Liver (tissue), 10 donors: ENCODE measurements at places on chromosomes 4 and X. TPM values are rescaled to one million over a fixed set of nuclear protein-coding genes. Genes with fewer than 3 reads are reported as not detected.

The FGB gene
- 21,431 TPM for total RNA-seq

GRCh38 chr4:150104404-150105027 is 26.3 kb downstream of the DCLK2 start:
- no peak for DNase-seq

- DNase-seq, result no peak
These were observed 38.3 kb upstream of the SPINK2 start for GRCh38 chr4:56859841-56860240.

DNA sequence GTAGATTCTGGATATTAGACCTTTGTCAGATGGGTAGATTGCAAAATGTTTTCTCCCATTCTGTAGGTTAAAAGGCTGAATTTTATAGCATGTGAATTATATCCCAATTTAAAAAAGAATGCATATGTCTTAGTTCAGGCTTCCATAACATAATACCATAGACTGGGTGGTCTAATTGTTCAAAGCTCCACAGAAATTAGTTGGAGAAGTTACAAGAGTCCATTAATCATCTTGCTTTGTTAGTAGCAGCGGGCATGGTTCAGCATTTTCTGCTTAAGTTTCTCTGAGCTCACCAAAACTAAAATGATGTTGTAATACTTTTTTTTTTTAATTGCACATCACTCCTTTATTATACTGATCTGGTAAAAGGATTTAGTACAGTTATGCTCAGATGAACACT is 1.8 kb downstream of the PGAM4 start:
- no peak for DNase-seq

The SSX4 gene
- total RNA-seq, result not detected

The CAMK2D gene
- 31.0 TPM for total RNA-seq

- DNase-seq, result no peak
These were observed 21.7 kb upstream of the TBC1D9 start for GRCh38 chr4:140777894-140778293.

The ADRA2C gene
- 0.19 TPM for total RNA-seq

DNA sequence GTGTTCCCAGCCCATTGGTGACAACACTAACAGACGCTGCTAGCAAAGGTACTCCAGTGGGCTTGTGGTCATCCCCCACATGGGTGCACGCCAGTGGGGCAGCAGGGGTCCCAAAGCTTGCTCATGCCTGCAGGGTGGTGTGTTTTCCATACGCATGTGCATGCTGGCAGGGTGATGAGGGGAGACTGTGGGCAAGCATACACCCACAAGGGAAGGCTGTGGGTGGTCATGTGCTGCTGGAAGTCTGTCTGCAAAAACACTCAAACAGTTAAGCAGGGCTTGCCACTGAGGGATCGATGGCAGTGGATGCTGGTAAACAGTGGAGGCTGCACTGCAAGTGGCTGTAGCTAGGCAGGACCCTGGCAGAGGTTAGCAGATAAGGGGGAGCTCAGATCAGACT is 79.9 kb downstream of the FAAH2 start:
- no peak for DNase-seq

DNA sequence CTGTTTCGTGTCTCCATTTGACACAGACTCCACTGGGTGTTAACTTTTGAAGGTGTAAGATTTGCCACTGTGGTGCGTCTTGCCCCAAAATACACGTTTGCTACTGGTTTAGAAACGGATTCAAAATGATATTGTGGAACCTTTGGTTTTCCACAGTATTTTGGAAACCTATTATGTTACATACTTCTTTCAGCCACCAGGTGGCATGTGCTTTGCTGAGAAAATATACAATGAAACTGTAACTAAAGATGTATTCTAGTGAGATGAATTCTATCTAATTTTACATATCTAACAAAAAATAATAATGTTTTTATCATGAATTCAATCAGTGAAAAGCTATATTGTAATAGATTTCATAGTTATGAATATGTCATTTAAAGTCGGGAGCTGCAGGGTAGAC is 28.4 kb upstream of the SLITRK4 start:
- no peak for DNase-seq

DNA sequence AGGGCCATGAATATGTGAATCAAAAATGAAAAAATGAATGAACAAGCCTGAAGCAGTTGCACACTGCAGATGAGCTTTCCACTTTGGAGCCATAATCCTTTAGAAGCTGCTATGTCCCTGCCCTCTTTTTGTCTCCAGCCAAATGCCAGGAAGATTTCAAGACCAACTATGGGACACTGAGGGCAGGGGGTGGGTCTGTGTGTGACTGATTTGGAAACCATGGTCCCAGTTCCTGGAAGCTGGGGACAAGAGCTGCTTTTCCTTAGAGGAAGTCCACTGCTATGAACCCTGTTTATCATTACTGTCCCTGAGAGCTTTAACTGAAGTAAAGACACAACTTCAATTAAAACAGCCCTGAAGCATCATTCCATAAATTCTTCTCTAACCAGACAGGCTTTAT is 153.9 kb upstream of the GPC4 start:
- no peak for DNase-seq

- no peak for DNase-seq
These were observed 74.7 kb upstream of the TBL1X start for GRCh38 chrX:9390121-9390520.

The SPANXN4 gene
- not detected for total RNA-seq

DNA sequence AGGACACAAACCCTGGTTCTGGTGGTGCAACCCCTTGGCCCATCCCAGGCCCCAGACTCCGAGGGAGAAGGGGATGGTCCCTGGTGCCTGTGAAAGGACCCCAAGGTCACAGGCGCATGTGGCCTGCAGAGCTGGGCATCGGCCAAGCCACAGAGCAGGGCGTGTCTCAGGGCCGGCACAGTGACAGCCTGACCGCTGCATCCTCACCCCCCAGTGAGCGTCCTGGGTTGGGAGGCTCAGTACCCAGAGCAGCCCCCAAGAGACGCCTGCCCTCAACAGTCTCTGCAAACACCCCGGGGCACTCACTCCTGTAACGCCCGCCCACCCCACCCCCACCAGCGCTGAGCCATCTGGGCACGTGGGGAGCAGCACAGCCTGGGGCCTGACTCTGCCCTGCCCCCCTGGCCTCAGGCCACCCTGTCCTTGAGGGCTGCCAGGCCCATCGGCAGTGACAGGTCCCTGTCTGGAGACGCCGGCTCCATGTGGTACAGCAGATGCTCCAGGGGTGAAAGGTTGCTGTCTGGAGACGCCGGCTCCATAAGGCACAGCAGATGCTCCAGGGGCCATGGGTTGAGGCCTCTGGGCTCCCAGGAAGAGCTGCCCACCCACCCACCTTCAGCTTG is 24.5 kb upstream of the CPLX1 start:
- no peak for DNase-seq

- DNase-seq, result no peak
These were observed 348.1 kb downstream of the NR3C2 start for GRCh38 chr4:148094149-148094548.

DNA sequence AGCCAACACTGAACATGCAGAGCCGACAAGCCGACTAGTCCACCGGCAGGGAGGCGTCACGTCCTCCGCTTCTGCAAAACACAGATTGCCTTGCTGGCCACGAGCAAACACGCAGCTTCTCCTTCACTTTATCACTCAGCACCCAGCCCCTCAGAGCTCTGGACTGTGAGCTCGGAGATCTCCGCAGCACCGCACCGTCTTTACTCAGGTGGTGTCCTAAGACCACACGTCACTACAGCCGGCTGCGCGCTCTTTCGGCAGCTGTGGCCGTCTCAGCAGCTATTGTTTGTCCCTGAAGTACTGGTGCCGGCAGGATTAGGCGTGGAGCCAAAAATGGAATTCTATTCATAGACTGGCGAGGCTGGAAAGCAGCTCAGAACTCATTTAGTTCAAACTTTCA is 72.0 kb downstream of the FAT1 start:
- DNase-seq, result no peak

The LIN54 gene
- 7.8 TPM for total RNA-seq

The ZNF81 gene
- 5.4 TPM for total RNA-seq

The TKTL1 gene
- under 0.01 TPM for total RNA-seq

The ANKRD50 gene
- total RNA-seq, result 16.7 TPM

The TCEAL9 gene
- 10.2 TPM for total RNA-seq

DNA sequence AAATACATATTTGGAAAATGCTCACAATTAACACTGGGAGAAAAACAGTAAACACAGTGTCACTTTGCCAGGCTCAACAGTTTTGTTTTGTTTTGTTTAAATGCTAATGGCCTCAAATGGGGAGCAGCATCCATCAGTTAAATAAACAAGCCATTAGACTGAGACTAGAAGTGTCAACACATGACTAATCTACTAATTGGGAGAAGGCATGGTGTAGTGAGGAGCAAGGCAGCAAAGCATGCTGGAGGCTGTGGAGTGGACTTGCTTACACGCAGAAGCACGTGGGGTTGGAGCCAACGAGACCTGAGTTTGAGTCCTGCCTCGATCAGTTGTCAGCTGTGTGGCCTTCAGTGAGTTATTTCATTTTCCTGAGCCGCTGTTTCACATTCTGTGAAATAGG is 29.0 kb downstream of the UTP14A start:
- no peak for DNase-seq

GRCh38 chr4:17153572-17153971 is 255.1 kb upstream of the LDB2 start:
- DNase-seq, result no peak

- DNase-seq, result no peak
These were observed 65.4 kb downstream of the ANKRD17 start for GRCh38 chr4:73193155-73193554.

The GCNA gene
- total RNA-seq, result 3.7 TPM

The TCEAL2 gene
- not detected for total RNA-seq

The SLIT2 gene
- total RNA-seq, result 2.3 TPM

- DNase-seq, result no peak
These were observed 29.5 kb downstream of the ANTXR2 start for GRCh38 chr4:80043541-80043940.

- peak; percentile 53 for DNase-seq
These were observed 105.4 kb upstream of the TBC1D9 start for GRCh38 chr4:140861359-140862176.

DNA sequence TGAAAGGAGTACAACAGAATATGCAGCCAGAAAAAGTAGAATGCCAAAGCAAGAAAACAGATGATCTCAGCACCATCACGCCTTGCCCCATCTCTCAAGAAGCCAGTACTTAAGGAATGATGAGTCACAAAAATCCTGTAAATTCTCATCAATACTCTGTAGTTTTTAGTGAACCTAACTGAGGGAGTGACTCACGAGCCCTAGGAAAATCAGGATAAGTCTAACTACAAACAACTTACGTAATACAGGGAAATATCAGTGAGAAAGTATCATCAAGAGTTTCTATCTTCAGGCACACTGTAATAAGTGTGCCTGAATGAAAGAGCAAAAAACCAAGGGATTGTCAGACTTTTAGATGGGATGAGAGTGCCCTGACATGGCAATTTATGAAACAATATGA is 644.4 kb downstream of the STPG2 start:
- no peak for DNase-seq

DNA sequence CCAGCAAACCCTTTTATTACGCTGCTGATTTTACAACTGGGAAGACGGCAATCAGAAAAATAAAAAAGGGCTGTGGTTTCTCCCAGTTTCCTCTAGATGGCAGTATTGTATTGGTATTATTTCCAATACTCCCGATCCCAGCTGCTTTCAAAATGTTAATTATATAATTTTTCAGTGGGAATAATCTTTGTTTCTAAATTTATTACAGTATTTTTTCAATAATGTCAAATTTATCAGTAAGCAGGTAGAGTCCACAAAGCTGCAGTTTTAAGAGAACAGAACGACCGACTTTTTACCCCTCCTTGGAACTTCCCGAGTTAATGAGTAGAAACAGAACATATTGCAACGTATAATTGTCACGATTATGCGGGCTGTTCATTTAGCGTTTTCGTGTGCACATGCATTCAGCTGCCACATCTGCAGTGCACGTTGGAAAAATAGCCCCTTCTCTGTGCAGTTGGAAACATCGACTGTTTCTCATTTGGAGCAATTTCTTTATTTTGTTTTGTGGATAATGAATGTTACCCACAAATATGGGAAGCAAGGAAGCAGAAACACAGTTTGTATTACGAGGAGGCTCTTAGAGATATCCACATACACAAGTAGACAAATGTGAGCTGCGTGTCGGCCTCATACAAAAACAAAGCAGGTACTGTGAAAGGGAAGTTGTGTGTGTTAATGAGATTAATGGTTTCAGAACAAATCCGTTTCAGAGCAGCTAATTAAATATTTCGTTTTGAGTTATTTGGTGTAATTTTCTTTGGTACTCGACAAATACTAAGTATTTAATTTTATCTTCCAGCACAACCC is 188.0 kb downstream of the STIM2 start:
- DNase-seq, result no peak

The TNIP3 gene
- 0.25 TPM for total RNA-seq

DNA sequence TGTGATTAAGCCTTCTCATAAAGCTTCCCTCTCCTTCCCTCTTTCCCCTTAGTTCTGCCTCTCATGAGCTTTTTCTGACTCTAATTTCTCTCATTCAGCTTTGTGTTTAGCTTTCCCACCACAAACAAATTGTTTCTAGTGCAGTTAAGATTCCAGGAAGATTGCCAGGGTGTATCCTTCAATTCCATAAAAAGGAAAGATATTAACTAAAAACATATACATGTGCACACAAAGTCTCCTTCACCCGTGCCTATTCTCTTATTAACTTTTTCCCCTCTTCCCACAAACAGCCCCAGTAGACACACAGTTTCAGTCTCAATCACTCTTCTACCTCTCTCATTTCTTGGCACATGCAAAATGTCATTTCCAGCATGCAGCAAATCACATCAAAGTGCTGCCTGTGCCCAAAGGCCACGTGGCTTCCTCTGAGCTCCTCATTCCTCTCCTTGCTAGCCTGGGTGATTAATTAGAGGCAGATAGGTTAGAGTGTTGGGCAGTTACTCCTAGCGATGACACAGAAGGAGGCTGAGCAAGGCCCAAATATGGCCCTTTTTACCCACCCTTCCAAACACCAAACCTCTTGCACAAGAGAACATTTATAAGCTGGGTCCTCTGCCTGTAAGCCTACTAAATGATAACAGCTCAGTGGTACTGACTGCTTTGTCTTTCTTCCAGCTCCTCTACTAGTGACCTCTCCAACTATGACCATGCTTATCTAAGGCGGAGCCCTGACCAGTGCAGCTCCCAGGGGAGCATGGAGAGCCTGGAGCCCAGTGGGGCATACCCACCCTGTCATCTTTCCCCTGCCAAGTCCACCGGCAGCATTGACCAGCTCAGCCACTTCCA is 159.6 kb downstream of the SOWAHB start:
- DNase-seq, result no peak

GRCh38 chr4:174523025-174523693 is 871 bp upstream of the HPGD start:
- no peak for DNase-seq

DNA sequence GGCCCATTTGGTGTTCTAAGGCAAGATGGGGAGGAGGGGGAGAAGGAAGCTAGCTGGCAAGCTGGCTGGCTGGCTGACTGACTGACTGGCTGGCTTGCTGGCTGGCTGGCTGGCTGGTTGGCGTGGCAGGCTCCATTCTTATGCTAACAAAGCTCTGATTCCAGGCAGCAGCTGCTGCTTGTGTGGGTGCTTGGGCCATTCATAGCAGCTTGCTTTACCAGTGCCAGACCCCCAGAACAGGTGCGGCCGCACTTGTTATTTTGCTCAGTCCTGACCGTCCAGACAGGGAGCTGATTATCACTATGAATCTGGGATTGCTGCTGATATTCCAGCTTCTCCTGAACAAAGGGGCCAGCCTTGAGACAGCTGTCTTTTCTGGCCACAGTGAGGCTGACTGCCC is 131.2 kb upstream of the PAK3 start:
- no peak for DNase-seq
